Activated CD4-positive, alpha-beta memory T cell treated with anti-CD3 and anti-CD28 coated beads for 36 hours (primary cell): ENCODE measurements at places on chromosomes 16 and 17.

GRCh38 chr17:67613961-67614360, 103.8 kb upstream of the NOL11 start:
- DNase-seq, result no peak

DNA sequence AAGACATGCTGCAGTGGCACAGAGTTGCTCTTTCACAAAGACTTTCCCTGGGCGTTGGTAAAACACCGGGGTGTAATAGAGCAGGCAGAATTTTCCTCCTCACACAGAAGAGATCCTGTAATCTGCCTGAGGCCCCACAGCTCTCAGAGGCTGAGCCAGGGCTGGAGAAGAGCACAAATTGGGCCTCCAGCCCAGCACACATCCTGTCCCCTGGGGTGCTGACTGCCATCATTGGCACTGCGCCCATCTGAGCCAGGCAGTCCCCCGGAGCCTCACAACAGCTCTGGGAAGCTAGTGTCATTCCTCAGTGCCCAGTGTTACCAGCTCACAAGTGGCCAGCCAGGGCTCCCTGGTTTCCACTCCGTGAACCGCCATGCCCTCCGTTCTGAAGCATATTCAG, 119.4 kb downstream of the SOCS1 start:
- no peak for DNase-seq

GRCh38 chr16:1613211-1613622, 1.1 kb downstream of the CRAMP1 start:
- peak; percentile 38 for DNase-seq

- no peak for DNase-seq
These were observed 11.7 kb downstream of the ZNHIT3 start for GRCh38 chr17:36498155-36498554.

DNA sequence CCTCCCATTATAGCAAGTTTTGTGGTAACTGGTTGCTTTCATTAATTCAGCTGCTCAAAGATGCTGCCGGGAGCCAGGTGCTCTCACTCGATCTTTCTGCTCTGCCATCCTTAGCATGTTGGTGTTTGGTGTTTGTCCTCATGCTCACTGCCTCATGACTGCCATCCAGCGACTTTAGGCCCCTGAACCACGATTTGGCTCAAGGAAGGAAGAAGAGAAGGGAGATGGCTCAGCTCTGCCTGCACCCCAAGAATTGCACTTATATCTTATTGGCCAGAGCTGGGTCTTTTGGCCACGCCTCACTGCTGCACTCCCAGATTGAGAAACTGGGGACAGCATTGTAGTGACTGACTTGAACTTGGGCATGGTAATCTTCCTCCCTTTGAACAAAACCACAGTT, 52.7 kb downstream of the ARSG start:
- DNase-seq, result peak; percentile 30

GRCh38 chr17:74736513-74737298, at the start of gene RAB37:
RAB37 (plus strand) TSS chr17:74737256; CDS start chr17:74737273, 17 bp downstream.
- DNase-seq, result peak; percentile 53

GRCh38 chr16:54953461-54953860, 22.8 kb downstream of the IRX5 start:
- no peak for DNase-seq

DNA sequence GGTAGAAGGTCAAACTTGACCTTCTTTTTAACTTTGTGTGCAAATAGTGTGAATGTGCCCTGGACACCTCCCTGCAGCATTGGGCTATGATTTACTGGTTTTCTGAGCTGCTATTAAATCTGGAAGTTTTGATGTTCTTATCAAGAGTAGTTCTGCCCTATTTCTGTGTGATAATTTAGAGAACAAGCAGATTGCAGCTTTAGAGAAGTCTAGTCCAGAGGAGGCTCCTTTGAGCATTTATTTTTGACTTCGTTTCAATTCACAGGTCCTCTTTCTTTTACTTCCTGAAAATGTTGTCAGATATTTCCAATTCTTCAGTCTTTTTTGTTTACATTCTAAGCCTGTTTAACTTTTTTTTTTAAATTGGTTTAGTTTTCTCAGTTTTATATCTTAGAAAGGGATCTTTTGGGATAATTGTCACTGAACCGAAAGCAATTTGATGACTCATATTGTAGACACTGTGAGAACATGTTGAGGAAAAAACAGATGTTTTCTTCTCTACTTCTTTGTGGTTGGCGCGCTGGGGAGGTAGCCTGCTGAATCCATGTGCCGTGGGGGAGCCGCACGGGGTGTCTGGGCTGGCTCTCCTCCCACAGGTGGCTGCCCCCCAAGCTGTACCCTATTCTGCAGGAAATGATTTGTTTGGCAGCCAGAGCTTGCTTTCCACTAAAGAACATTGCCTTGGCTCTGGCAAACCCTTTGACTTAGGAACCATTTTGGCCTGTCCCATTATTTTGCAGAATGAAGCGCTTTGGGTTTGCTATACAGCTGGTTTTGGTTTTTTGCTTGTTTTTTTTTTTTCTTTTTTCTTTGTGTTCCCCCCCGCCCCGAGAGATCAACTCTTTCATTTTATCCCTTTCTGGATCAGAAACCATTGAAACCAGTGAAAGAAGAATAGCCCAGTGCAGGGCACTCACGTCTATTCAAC, 53.4 kb downstream of the MFSD11 start:
- peak; percentile 63 for DNase-seq

DNA sequence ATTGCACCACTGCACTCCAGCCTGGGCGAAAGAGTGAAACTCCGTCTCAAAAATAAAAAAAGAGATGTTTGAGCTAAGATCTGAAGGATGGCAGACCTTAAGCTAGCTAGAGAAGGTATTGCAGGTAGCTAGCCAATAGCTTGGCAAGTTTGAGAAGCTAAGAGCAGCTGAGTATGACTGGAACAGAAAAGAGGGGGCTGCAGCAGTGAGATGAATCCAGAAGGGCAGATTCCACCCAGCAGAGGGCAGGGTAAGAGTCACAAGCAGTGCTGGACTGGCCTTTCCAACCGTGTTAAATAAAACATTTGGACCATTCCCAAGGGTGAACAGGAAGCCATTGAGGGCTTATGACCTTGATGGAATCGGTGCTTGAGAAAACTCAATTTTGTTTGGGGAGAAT, 5.7 kb upstream of the PHAF1 start:
- no peak for DNase-seq

GRCh38 chr17:10702574-10702973, 5.2 kb downstream of the ADPRM start:
- DNase-seq, result no peak

- DNase-seq, result no peak
These were observed 10.1 kb downstream of the THRA start for GRCh38 chr17:40072735-40073346.

GRCh38 chr16:87541147-87541871, 48.5 kb upstream of the ZCCHC14 start:
- DNase-seq, result no peak

DNA sequence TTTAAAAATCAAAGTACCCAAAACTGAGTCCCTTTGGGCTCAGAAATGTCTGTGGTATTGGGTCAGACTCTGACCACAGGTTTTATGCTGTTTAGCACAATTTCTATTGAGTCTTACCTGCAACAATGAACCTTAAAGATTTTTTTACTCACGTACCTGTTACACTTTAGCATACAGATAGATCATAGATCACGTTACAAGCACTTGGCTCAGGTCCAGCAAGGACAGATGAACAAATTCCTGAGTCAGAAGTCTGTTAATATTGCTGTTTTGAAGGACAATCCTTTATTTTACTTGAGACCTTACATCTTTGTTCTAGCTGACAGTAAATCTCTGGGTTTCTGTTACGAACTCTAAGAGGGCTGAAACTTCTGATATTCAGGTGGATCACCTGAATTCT, 12.8 kb downstream of the SLC7A6OS start:
- DNase-seq, result no peak

DNA sequence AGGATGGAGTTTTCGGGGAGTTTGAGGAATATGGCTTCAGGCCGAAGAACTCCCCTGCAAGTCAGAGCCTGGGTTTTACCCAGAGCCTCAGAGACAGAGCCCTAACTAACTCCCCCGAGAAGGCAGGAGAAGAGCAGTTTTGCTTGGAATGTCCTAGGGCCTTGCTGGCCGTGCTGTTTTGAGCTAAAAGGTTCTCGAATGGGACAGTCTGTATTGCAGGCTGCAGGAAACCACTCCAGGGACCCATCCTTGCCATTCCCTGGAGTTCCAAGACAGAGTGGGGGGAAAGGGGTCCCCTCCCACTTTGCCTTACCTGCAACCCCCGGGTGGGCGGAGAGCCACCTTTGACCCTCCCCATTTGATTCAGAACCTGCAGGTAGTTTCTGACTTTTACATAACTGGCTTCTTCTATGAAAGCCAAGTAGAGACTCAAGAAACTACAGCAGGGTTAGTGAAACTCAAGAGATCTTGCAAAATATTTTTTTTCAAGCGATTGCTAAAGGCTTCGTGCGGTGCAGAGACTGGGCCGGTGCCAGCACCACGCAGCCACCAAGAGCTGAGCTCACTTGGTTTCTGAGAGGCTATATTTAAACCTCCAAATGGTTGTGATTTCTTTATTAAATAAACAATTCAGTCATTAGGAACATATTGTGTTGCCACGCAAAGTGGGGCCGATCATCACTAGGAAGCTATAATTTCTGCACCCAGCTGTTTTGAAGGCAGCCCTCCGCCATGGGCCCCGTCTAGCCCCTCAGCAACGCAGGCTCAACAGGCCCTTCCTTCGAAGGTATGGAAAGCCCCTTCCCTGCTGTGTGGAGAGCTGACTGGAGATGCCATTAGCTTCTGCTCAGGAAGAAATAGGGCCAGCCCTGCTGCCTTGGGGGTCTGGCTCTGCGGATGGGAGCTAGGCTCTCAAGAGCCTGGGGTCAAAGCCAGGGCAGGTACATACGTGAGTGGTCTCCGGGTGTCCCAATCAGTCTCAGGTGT, 223.0 kb downstream of the NTN1 start:
- DNase-seq, result no peak

- no peak for DNase-seq
These were observed 14.3 kb downstream of the SLC16A3 start for GRCh38 chr17:82242977-82243647.

- no peak for DNase-seq
These were observed 24.8 kb downstream of the RAD51D start for GRCh38 chr17:35094902-35095301.

DNA sequence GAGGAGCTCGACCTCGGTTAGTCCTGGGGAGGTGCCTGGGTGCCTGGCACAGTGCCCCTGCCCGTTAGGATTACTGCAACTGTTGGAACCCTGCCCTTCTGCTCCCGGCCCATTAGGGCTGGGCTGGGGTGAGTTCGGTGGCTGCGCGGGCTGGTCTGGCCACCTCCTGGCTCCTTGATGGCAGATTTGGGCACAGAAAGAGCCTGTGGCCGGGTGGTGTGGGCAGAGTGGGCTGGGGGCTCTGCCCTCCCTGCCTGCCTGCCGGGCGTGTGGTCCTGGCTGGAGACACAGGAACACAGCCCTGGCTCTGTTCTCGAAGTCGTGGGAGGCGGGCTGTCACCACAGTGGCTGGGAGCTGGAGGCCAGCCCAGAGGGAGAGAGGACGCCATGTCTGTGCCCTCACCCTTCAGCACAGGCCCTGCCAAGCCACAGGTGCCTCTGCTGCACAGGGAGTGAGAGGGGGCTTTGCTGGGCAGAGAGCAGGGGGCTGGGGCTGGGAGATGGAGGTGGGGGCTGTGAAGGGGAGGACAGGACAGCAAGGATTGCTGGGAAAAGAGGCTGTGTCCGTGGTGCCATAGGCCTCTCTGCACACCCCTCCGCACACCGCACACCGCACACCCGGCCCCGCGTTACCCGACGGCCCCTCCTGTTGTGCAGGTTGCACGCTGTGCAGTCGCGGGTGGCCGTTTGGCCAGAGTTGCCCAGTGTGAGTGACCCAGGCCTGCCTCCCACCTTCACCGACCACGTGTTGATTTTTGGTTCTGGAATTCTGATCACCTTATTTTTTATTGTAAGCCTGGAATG, 236.6 kb upstream of the GSE1 start:
- DNase-seq, result no peak

GRCh38 chr16:31380201-31380600, 12.9 kb upstream of the ITGAD start:
- no peak for DNase-seq

DNA sequence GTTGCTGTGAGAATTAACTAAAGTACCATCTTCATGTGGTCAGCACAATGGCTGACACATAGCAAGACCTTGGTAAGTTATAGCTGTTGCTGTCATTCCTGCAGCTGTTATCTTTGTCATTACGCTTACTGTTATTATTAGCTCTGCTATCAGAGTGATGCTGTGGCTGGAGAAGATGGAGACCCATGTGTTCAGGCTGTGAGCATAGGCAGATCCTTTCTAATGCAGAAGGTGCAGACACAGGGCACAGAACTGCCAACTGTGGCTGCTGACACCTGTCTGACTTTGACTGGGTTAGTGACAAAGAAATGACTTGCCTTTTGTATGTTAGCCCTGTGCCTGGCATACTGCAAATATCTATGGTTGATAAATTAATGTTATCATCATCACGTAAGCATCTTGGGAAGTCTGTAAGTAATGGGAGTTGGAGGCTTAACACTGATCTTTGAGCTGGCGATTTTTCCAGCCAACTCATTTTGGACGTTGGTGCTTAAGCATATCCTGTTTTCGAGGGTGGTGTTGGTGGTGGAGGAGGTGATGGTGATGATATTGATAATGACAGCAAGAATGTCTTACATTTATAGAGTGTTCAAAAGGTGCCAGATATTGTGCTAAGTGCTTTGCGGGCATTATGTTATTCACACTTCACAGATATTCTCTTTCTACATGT, 695.3 kb downstream of the WWOX start:
- peak; percentile 58 for DNase-seq

- no peak for DNase-seq
These were observed 1.9 kb downstream of the GNA13 start for GRCh38 chr17:65054602-65055001.

DNA sequence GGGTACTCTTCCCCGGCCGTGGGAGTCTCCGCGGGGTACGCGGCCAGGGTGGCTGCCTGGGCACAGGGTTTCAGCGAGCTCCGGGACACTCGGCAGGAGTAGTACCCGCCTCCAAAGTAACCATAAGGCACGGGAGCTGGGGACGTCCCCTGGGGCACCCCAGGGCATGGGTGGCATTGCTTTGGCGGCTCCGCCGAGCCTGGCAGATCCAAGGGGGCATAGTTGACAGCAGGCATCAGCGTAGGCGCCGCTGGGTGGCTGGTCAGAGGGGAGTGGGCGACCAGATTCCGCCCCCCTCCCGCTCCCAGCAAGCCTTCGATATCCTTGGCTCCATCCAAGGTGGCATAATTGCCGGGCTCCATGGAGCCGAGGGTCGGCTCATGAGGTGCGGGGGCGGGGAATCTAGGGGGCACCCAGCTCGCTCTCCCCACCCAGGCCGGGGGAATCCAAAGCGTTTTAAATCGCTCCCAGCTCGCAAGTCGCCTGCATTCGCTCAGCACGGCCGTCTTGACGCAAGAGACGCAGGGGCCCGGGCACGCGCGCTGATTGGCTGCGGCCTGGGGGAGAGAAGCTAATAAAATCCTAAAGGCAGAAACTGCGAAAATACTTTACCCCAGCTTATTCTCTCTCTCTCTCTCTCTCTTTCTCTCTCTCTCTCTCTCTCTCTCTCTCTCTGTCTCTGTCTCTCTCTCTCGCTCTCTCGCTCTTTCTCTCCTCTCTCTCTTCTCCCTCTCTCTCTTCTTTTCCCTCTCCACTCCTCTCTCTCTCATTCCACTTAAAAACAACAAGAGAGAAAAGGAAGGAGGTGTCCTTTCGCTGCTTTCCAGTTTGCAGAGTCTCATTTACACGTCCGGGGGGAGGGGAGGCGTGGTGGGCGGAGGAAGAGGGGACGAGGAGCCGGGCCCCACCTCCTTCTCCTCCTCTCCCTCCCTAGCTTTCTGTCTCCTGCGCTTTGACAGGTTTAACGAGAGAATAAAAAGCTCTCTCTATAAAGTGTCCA, at the start of gene HOXB13:
Gene HOXB13 (minus strand): TSS at position 519 of the 1,000 bp plus-strand sequence. CDS start 157 bp downstream, at position 362.
- peak; percentile 54 for DNase-seq

GRCh38 chr17:77494664-77495435, 354.1 kb downstream of the SEC14L1 start:
- peak; percentile 82 for DNase-seq
